ENCODE measurements at places on chromosomes 16 and 17.

DNA sequence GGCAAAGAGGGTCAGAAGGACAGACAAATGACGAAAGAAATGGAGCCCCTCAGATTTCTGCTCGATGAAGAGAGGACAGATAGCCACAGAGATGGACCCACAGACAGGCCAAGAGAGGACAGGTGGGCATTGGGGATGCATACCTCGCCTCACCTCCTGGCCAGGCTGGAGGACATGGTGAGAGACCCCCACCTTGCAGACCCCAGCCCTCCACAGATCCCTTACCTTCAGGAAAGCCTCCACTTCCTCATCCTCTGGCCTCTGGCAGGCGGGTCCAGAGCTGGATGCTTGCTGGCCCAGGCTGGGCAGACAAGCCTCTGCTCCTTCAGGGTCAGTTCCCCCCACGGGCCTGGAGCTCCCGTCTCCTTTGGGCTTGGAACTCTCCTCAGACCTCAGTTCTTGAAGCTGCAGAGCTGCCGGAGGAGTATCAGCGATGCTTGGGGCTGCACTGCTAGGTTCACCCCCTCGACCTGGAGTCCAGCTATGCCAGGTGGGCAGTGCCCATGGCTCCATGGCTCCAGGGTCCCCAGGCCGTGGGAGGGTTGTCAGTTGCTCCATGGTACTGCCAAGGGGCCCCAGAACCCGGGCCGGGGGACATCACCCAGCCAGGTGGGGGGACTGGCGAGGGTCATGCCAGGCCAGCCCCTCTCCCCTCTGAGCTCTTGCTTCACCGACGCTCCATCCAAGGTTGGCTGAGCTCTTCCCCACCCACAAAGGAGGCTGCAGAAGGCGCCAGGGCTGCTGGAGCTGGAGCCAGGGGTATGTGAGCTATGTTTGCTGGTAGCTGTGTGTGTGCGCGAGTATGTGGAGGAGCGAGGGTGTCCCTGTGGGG lies 1.0 kb downstream of the TSPOAP1 start:
- no peak for DNase-seq

- DNase-seq: no peak
Observed at GRCh38 chr17:48728232-48729231, at the start of gene HOXB13. Gene HOXB13 (minus strand): TSS chr17:48728750. CDS start chr17:48728593, 157 bp downstream.

GRCh38 chr16:88650749-88651275 lies at the start of gene CYBA:
Gene CYBA (minus strand): TSS chr16:88651053. CDS start chr16:88651013, 40 bp downstream.
- no peak for DNase-seq

GRCh38 chr17:16281351-16281750 lies 64.3 kb downstream of the PIGL start:
- no peak for DNase-seq

- DNase-seq: no peak
Observed at GRCh38 chr17:31089471-31089870, 5.3 kb upstream of the NF1 start.
